Activated naive CD8-positive, alpha-beta T cell treated with anti-CD3 and anti-CD28 coated beads, Interleukin-2, amount 10 ng/mL, durations not matched to agents 7 days and 5 days (primary cell): ENCODE measurements at places on chromosomes 1 and 21. TPM values are rescaled to one million over a fixed set of nuclear protein-coding genes. Genes with fewer than 3 reads are reported as not detected.

DNA sequence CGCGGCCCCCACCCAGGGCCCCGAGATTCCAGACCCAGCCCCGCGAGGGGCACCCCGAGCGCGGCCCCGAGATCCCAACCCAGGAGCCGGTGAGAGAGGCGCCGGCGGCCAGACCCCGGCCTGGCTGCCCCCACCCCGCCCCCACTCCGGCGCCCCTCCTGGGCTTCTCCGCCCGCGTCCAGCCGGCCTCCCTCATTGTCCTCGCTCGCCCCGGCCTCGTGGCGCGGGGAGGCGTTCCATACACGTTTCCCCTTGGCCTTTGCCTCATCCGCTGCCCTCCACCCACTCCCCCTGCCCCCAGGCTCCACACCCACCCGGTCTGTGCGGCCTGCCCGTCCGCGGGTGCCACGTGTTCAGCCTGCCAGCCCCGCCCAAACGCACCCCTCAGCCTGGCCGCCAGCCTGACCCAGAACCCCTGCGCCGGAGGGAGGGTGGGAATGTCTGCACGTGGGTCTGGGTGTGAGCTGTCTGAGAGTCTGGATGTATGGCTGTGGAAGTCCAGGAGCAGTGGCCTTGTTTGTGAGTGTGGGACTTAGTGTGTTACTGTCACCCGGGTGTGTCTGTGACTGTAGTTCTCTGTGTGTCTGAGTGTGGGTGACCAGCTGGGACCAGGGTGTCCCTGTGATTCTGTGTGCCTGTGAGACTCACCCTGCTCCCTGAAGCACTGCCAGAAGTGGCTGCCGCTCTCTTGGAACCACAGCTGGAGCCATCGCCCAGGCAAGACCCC, 681 bp downstream of the B4GALT2 start:
- H3K4me1 ChIP-seq = peaks cover 35% of the 10 kb centered on the region
- peak overlapping the region; percentile 72 for H3K27ac ChIP-seq
- H3K27me3 ChIP-seq = no peaks in the 10 kb centered on the region
- peak overlapping the region; percentile 89 for H3K4me3 ChIP-seq
- DNase-seq = peak; percentile 56

- no peak for DNase-seq
- peaks cover 2% of the 10 kb centered on the region for H3K27me3 ChIP-seq
- no peak overlapping the region for H3K4me3 ChIP-seq
- H3K27ac ChIP-seq = no peak overlapping the region
- H3K4me1 ChIP-seq = peaks cover 7% of the 10 kb centered on the region
These were observed 532.8 kb downstream of the MATN1 start for GRCh38 chr1:30190511-30191153.

DNA sequence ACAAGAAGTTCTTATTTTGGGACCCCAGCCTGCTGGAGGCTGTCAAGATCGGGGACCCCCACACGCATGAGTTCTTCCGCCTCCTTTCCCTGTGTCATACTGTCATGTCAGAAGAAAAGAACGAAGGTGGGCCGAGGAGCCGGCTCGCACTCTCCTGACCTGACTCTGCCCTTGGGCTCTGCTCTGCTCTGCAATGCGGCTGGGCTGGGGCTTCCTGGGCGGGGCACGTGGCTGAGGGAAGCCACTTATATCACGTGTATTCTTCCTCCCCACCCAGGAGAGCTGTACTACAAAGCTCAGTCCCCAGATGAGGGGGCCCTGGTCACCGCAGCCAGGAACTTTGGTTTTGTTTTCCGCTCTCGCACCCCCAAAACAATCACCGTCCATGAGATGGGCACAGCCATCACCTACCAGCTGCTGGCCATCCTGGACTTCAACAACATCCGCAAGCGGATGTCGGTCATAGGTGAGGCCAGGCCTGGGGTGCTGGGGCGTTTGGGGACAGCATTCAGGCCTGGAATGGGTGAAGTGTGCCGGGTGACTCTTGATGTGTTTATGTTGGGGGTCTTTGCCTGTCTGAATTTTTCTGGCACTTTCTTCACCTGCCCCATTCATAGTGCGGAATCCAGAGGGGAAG, 17.6 kb downstream of the ATP8B2 start:
- H3K4me3 ChIP-seq = peak overlapping the region; percentile 70
- peaks cover 69% of the 10 kb centered on the region for H3K36me3 ChIP-seq
- H3K27me3 ChIP-seq = no peaks in the 10 kb centered on the region
- peak; percentile 82 for DNase-seq
- peak overlapping the region; percentile 83 for H3K27ac ChIP-seq

GRCh38 chr1:228242409-228242808, 34.6 kb downstream of the OBSCN start:
- DNase-seq = no peak
- peaks cover 2% of the 10 kb centered on the region for H3K4me1 ChIP-seq
- no peak overlapping the region for H3K4me3 ChIP-seq
- H3K36me3 ChIP-seq = peaks cover 86% of the 10 kb centered on the region

The MMP23B gene
- 5.2 TPM for total RNA-seq

The LMO4 gene
- total RNA-seq = 43.1 TPM

DNA sequence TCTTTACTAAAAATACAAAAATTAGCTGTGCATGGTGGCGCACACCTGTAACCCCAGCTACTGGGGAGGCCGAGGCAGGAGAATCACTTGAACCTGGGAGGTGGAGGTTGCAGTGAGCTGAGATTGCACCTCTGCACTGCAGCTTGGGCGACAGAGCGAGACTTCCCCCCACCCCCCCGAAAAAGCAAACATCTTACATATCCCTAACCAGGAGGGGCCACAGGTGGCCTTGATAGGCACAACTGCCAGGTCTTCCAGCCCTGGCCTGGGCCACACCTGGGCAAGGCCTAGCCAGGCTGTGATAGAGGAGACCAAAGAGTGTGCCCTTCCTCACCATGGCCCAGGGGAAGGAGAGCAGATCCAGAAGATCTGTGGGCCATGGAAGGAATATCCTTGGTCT, 28.6 kb upstream of the POU3F1 start:
- no peaks in the 10 kb centered on the region for H3K4me1 ChIP-seq
- no peak overlapping the region for H3K4me3 ChIP-seq
- H3K27ac ChIP-seq = no peak overlapping the region
- peaks cover 6% of the 10 kb centered on the region for H3K27me3 ChIP-seq

The PDE9A gene
- 9.5 TPM for total RNA-seq

DNA sequence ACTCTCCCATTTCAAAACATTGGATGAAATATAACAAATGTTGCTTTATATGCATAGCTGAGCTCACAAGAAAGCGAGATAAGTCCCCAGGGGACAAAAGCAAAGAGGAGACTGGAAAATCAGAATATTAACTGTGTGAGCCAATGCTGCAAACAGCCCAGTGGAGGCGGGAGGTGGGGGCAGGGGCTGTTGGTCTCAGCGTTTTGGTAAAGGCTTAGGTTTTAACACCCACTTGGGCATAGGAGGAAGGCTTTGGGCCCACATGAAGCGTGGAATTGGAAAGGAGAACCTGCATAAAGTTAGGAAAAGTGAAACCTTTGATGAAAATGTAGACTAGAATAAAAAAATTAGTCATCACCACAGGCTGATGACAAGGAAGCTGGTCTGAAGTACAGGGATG, 30.2 kb upstream of the SMIM12 start:
- no peak overlapping the region for H3K27ac ChIP-seq
- peaks cover 32% of the 10 kb centered on the region for H3K27me3 ChIP-seq
- DNase-seq = no peak
- no peak overlapping the region for H3K4me3 ChIP-seq
- peaks cover 1% of the 10 kb centered on the region for H3K36me3 ChIP-seq
- peaks cover 3% of the 10 kb centered on the region for H3K4me1 ChIP-seq

GRCh38 chr1:232553809-232554208, 76.1 kb downstream of the SIPA1L2 start:
- no peaks in the 10 kb centered on the region for H3K4me1 ChIP-seq
- no peak overlapping the region for H3K4me3 ChIP-seq
- H3K27me3 ChIP-seq = peaks cover 7% of the 10 kb centered on the region
- no peaks in the 10 kb centered on the region for H3K36me3 ChIP-seq

DNA sequence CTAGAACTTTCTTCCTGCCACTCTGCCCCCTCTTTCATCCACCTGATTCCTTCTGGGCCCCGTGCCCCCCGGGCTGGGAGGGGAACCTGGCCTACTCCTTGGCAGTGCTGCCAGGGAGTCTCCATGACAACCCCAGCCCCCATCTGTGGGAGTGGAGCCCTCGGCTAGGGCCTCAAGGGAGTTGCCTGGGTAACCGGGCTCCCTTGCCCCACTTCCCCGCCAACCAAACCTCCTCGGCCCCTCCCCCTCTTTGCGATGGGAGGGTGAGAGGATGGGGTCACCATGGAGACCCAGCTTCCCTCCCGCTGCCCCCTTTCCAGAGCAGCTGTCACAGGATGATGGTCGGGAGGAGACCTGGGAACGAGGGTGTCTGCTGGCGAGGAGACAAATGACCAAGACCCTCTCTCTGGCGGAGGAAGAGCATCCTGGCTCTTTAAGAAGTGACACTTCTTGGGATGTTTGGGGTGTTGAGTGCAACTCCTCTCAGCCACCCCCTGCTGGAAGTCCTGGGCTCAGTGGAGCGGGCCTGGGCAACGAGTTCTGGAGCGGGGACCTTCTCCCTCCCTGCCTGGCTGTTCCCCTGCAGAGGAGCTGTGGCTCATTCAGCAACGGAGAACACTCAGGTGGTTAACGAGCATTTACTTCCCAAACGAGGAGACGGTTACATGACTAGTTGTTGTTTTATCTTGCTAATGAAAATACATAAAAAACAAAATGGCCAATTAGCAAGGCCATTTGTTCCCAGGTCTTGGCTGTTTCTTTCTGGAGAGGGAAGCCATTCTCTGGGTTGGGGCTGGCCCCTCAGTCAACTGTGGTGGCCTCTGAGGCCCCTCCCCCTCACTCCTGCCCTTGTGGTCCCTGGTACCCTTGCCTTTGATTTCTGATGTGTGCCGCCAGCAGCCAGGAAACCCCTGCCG, 82.8 kb downstream of the UBIAD1 start:
- peaks cover under 1% of the 10 kb centered on the region for H3K36me3 ChIP-seq
- no peak for DNase-seq
- H3K4me3 ChIP-seq = no peak overlapping the region

GRCh38 chr1:225228871-225229303, 199.0 kb downstream of the LBR start:
- no peak overlapping the region for H3K4me3 ChIP-seq
- H3K27ac ChIP-seq = no peak overlapping the region
- H3K27me3 ChIP-seq = peaks cover 2% of the 10 kb centered on the region

The GNG4 gene
- total RNA-seq = not detected

DNA sequence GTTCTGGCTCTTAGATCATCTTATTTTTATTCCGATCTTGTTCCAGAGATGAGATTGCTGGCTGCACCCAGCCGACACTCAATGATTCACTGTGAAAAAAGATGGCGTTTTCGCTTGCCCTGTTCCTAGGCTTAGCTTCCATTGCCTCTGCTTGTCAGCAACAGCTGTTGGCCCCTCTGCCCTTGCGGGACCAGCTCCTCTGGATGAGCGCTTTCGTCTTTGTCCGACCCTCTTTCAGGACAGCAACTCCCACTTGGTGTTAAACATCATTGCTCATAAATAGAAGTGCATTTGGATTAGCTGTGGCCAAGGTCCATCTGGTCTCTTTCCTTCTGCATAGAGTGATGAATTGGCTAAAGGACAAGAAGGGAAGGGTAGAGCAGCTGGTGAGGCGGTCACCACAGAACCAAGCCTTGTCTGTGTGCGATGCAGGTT, 43.5 kb upstream of the SCCPDH start:
- no peaks in the 10 kb centered on the region for H3K4me1 ChIP-seq
- H3K36me3 ChIP-seq = no peaks in the 10 kb centered on the region
- H3K27me3 ChIP-seq = no peaks in the 10 kb centered on the region
- no peak for DNase-seq
